AG04450 (cell line): ENCODE measurements at places on chromosomes 3 and 15. TPM values are rescaled to one million over a fixed set of nuclear protein-coding genes. Genes with fewer than 3 reads are reported as not detected.
A peak's percentile ranks its signal among the peaks of the same experiment; 100 is the strongest.

PLSCR5 gene
- not detected in 2 replicates for polyA plus RNA-seq

ALG1L2 gene
- polyA plus RNA-seq: 0.29 TPM in 1 of 2 replicates, not detected in the other

CPLX3 gene
- polyA plus RNA-seq: not detected in 2 replicates

ARMC8 gene
- polyA plus RNA-seq: 48.2 and 61.2 TPM in 2 replicates

SNAP23 gene
- polyA plus RNA-seq: 65.9 and 83.7 TPM in 2 replicates

GRCh38 chr3:149214702-149215101 lies 6.9 kb downstream of the CP start:
- no peak for DNase-seq

DNA sequence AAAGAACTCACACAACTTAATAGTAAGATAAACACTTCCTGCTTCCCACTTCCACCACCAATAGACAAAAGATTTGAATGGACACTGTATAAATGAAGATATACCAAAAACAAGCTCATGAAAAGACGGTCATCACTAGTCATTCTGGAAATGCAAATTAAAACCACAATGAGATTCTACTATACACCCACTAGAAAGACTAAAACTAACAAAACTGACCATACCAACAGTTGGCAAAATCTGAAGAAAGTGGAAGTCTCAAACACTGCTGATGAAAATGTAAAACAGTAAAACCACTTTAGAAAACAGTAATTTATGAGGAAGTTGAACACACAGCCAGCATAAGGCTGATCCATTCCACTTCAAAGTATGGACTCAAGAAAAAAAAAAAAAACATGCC lies 35.6 kb upstream of the CD96 start:
- no peak for DNase-seq

DNA sequence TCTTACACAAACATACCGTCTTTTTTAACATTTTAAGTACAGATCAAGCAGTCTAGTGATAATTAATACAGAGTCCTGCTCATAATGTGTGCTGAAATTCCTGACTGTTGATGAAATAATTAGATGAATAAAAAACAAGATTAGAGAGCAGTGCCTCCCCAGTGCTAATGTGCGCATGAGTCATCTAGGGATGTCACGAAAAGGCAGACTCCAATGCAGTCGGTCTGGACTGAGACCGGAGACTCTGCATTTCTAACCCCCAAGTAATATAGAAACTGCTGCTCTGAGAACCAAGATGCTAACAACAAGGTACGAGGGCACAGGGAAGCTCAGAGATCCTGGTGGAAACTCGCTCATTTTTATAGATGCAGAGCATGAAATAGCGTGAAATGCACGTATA lies 61.4 kb downstream of the COL8A1 start:
- no peak for DNase-seq

- DNase-seq: no peak
These were observed 8.4 kb downstream of the ACOX2 start for GRCh38 chr3:58528629-58529028.

- DNase-seq: no peak
These were observed 63.4 kb upstream of the C15orf39 start for GRCh38 chr15:75138016-75138999.

DNA sequence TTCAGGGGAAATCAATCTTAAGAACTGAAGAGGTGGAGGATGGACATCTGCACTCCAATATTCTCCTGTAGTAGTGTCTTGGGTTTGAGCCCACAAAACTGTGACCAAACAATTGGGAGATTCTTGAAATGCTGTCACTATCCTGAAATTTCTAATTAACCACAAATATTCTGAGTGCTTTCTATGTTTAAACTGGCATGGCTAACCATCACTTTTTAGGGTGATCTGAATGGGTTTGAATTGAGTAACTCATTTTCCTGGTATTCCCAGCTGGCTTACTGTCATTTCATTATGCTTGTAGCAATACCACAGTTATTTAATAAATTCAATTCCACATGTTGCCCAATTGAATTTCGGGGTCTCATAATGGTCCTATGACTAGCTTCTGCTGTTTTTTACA lies 216.9 kb upstream of the DCBLD2 start:
- DNase-seq: no peak

DNA sequence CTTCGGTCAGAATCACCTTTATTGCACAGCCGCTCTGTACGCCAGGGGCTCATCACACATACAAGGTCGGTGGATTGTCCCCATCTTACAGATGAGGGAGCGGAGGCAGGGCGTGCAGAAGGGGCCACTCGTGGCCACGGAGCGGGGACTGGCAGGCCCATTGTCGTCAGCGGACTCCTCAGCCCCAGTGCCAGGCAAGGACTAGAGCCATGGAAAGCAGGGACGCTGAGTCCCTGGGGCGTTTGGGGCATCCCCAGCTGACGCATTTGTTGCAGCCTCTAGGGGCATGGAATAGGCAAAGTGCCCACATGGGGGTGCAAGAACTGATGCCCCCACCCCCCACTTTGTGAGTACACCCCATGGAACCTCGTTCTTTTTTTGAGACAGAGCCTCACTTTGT lies 29.8 kb upstream of the FURIN start:
- no peak for DNase-seq

DNA sequence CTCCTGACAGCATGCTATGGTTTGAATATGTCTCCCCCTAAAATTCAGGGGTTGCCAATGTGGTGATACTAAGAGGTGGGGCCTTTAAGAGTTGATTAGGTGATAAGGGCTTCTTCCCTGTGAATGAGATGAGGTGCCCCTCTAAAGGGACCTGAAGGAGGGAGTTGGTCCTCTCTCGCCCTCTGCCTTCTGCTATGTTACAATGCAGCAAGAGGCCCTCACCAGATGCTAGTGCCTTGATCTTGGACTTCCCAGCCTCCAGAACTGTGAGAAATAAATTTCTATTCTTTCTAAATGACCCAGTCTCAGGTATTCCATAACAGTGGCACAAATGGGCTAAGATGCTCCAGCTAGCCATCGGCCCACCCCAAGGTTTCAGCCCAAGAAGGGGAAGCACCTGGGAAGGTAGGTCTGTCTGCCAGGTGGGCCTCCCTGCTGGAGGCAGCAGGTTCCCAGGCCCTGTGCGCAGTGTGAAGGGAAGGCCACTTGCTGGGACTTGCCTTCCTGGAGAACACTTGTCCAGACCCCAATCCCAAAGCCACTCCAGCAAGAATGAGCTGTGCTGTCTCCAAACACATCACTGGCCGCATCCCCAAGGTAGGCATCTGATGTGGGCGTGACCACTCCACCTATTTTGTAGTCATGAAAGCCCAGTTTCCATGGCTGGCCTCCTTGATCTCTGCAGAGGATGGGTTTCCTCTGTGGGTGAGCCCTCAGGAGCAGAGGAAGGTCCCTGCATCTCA lies 9.0 kb downstream of the TGM4 start:
- DNase-seq: no peak

GRCh38 chr15:73325191-73325861 lies 43.4 kb downstream of the HCN4 start:
- DNase-seq: no peak

DNA sequence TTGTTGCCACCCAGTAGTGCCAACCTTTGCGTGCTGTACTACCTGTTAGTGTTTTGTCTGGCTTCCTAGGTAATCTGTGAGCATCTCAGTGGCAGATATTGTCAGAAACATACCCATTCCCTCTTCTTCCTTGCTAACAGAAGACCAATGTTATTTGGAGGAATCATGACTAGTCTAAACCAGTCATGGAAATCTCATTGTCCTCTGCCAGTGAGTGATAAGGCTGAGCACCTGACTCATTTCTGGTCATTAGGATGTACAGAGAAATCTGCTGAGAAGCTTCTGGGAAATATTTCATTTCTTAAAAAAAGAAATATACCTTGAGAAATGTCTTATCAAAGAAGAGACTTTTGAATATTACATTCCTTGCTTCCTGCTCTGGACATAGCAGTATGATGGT lies 70.1 kb upstream of the CDV3 start:
- no peak for DNase-seq

DNA sequence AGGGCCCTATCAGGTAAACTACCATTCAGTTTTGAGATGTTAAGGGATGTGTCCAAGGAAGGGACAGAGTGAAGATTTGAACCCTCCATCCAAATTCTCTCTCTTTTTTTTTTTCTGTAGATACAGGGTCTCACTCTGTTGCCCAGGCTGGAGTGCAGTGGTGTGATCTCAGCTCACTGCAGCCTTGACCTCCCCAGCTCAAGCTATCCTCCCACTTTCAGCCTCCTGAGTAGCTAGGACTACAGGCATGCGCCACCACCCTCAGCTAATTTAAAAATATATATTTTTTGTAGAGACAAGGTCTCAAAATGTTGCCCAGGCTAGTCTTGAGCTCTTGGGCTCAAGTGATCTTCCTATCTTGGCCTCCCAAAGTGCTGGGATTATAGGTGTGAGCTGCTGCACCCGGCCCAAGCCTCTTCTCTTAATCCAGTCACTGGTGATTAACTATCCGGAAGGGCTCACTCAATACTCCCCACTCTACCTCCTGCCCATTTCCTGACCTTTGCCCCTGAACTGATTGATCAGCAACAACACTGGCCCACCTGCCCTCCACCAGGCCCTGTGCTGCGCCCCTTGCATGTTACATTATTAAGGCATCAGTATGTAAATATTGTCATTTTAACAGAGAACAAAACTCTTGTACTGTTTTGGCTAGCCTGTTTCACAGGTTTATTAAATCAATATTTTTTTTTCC lies 164.7 kb downstream of the CTNNB1 start:
- no peak for DNase-seq

- no peak for DNase-seq
These were observed 90.0 kb downstream of the FAM174B start for GRCh38 chr15:92565351-92566125.

DNA sequence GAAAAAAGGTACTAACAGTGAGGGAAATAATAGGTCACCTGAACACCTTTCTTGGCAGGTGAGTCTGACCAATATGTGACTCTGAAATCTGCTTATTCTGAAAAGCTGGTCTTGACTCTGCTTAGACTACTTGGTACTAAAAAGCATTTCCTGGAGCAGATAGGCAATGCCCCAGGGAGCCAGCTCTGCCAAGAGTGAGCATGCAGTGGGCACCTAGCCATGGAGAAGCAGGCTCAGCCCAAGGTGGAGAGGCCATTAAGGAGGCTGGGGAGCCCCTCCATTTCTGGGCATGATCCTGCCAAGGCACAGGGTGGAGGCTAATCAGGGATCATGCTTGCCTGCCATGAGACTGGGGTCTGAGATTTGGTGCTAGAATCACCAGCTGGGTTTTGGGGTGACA lies 1.6 kb upstream of the LTF start:
- no peak for DNase-seq

GRCh38 chr3:77232557-77232956 lies 192.7 kb downstream of the ROBO2 start:
- DNase-seq: no peak

GRCh38 chr3:73073091-73073707 lies 11.7 kb downstream of the EBLN2 start:
- DNase-seq: no peak

- peak; percentile 37 for DNase-seq
These were observed 21.6 kb downstream of the SPTSSB start for GRCh38 chr3:161349529-161350312.
